NCI-H187 (cell line): ENCODE measurements at places on chromosomes 11 and 22.

DNA sequence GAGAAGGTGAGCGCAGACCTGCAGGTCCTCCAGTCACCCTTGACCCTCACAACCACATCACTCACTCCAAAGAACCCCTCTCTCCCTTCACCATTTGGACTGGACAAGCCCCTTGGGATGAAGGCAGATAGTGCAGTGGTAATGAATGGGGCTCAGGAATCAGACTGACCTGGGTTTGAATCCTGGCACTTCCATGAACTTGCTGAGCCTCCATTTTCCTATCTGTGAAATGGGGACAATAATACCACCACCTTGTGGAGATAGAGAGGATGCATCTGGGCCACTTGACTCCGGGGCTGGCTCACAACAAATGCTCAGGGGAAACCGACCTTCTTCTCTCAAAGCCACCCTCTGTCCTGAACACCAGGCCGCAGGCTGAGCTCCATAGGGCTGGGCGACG is 178.1 kb downstream of the ST3GAL4 start:
- no peak for DNase-seq

DNA sequence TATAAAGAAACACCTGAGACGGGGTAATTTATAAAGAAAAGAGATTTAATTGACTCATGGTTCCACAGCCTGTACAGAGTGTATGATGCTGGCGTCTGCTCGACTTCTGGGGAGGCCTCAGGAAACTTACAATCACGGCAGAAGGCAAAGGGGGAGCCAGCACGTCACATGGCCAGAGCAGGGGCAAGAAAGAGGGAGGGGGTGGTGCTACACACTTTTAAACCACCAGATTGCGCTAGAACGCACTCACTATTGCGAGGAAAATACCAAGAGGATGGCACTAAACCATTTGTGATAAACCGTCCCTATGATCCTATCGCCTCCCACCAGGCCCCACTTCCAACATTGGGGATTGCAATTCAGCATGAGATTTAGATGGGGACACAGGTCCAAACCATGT is 79.7 kb upstream of the CARD18 start:
- DNase-seq: no peak

- DNase-seq: no peak
Observed at GRCh38 chr11:77301510-77301909, at the start of gene GDPD4. Gene GDPD4 (minus strand): TSS chr11:77301686. CDS start chr11:77285137, 16,549 bp downstream.

DNA sequence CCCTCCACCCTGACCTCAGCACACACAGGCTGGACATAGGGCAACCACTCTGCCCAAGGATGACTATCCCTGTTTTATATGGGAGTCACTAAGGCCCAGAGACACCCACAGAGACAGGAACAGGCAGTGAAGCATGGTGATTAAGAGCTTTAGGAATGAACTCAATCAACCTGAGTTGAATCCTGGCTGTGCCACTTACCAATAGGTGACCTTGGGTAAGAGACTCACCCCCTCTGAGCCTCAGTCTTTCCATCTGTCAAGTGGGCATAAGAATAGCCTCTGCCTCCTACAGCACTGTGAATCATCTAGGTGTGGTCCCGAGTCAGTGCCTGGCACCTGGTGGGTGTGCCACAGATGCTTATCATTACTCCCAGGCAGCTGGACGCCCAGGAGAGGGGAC is 6.8 kb downstream of the CRYBB1 start:
- DNase-seq: no peak

GRCh38 chr22:23401111-23401909 is 178.8 kb downstream of the IGLL1 start:
- DNase-seq: no peak

GRCh38 chr11:112784323-112785073 is 176.7 kb upstream of the NCAM1 start:
- DNase-seq: no peak

- DNase-seq: no peak
Observed at GRCh38 chr11:62572431-62572830, 1.3 kb downstream of the EEF1G start.

DNA sequence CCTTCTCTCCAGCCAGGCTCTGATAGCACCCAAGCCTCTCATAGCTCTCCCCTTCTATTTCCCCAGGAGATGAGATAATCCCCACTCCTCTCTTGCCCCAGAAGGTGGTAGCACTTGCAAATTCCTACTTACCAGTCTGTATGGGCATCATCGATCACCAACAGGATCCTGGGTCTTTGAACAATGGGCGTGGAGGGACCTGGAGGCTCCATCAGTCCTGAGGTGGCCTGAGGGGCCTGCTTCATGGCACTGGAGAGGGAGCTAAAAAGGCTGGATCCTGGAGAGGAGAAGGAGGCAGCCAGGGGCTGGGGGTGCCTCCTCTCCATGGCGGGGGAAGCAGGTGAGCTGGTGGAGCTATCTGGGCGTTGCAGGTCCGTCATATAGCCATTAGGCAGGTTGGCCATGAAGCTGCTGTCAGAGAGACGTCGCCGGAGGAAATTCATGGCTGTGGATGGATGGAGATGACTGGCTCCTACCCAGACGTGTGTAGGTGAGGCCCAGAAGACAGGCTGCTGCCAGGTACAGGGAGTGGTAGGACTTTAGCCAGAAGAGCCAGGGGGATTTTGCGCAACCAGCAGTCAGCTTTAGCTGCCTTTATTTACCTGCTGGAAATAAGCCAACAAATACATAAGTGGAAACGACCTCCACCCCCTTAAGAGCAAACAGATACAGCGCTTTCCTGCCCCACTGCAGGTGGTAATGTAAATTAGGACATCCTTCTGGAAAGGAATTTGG is 51.8 kb downstream of the SYN3 start:
- no peak for DNase-seq

GRCh38 chr11:12770966-12771597 is 96.9 kb downstream of the TEAD1 start:
- no peak for DNase-seq

DNA sequence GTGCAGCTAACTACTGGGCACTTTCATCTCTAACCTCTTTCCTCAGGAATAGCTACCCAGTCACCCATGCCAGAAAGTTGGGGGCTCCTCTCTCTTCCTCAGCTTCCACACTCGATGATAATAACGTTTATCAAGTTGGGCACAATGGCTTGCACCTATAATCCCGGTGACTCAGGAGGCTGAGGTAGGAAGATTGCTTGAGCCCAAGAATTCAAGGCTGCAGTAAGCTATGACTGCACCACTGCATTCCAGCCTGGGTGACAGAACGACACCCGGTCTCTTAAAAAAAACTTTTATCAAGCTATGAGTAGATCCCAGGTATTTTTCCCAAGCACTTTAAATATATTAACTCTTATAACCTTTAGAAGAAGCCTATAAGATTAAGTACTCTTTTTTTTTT is 2.0 kb downstream of the SF3A1 start:
- DNase-seq: no peak

DNA sequence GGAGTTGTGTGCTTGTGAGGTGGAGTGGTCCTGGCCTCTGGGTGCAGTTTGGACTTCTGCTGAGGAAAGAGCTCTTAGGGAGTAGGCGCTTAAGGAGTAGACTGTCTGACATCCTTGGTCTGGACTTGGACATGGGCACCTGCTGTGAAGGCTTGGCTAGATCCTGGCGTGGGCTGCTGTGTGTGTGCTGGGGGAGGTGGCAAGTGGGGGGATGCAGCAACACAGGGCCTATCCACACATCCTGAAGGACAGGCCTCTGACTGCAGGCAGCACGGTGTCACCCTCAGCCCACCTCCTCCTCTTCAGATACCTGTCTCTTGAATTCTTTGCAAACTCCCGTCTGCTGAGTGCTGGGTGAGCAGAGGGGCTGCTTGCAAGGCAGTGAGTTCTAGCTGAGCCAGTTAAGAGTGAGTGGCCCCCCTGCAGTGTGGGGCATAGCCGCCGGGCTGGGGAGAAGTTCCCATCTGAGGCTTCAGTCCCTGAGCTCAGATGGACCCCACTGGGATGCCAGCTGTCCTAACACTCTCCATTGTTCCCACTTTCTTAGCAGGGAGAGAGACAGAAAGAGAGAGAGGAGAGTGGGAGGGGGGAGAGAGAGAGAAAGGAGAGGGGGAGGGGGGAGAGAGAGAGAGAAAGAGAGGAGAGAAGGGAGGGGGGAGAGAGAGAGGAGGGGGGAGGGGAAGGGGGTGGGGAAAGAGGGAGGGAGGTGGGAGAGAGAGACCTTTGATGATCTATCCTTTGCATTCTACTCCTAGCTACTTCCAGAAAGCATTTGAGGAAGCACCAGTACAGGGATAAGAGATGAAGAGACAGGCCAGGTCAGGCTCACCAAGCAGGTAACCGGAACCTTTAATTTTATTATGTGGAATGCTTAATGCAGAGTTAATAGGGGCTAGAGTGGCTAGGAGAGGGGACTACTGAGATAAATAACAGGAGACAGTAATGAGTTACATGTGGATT is 12.6 kb downstream of the SOX10 start:
- DNase-seq: no peak

- no peak for DNase-seq
Observed at GRCh38 chr11:68749229-68750123, 1.8 kb downstream of the TESMIN start.

DNA sequence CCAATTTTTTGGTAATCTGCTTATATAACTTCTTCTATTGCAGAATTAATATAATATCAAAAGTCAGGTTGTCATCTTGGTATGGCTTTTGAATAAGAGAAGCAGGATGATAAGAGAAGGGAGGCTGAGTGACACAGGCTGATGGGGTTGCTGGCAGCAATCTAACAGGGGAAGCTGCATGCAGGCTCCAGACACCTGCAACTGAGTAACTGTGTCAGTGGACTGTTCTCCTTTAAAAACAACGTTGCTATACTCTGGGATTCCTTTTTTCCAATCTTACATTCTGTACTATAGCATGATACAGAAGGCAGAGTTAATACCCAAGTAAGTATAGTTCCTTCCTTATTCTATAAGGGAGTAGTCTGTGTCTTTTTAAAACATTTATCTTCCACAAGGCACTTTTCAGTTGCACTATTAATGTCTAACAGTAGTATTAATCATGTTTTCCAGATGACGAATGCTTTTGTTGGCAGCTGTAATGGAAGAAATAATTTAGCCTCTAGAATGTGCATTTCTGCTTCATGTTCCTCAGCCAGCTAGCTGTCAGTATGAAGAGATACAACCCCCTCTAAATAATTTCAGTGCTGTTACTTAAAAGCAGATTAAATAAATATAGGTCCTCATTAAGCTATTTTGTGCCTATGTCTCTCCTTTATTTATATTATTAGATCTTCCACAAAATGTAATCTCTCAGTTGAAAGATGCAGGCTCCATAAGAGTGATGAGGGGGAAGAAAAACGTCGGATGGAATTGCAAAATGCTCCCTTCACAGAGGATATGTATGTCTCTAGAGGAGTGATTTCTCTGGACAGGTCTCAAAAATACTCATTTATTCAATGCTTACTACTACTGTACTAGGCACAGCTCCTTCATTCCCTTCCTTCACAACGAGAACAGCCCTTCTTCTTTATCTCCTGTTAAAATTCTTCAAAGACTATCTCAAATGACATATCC is 50.8 kb downstream of the ATG16L2 start:
- DNase-seq: no peak

DNA sequence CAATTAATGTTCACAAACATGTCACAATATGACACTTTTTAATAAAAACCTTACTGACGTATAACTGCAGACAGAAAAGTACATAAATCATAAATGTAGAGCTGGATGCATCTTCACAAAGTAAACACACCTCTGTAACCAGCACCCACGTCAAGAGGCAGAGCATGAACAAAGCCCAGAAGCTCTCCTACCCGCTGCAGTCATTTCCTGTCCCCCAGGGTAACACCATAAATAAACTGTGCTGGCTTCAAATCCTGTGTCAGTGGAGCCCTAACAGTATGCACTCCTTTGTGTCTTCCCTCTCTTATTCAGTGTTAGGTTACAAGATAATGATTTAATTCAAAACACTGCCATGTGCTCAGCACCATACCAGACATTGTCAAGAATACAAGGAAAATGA is 5.7 kb downstream of the SYT13 start:
- DNase-seq: no peak
